ENCODE measurements at places on chromosomes 4 and X. TPM values are rescaled to one million over a fixed set of nuclear protein-coding genes. Genes with fewer than 3 reads are reported as not detected.

DNA sequence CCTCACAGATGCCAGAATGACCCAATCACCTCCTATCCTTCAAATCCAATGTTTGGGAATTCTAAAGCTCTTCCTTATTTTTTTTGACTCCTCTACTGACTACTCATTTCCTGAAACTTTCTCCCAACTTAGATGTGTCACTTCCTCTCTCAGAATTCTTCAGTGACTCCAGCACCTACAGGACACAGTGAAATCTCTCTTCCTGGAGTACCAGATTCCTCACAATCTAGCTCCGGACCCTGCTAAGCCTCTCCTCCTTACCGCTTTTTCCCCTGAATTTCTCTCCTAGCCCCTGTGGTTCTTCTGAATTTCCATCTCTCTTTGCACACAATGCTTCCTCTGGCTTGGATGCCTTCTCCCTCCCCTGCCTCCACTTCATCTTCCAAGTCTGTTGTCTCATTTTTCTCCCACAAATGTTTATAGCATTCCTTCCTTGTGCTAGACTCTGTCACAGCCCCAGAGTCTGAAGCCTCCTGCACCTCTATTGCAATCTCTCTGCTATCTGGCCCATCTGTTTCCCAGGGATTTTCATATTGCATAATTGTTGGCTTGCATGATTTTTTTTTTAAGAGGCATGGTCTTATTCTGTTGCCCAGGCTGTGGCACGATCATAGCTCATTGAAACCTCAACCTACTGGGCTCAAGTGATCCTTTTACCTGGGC is 80.1 kb downstream of the ANAPC4 start:
- no peak for DNase-seq

- no peak for DNase-seq
Observed at GRCh38 chr4:25702848-25703247, 47.2 kb downstream of the SLC34A2 start.

The ADGRG2 gene
- 0.43 TPM for total RNA-seq

DNA sequence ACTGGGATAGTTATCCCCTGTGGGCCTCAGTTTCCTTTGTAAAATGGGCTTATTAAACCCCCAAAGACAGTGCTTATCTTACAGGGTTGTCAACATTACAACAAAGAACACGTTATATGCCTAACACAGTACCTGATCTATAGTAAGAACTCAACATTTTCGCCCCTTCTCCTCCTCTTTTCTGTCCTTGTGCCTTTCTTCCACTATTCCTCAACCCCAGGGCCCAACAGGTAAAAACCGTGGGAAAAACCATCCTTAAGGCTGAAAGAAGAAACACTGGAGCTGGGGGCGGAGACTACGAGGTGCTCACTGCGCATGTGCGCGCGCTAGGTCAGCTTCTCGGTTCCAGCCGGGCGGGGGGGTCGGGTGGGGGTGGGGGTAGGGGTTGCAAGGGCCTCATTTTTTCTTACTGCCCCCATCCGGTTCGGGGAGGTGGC is 426 bp upstream of the XIAP start:
- DNase-seq, result no peak

DNA sequence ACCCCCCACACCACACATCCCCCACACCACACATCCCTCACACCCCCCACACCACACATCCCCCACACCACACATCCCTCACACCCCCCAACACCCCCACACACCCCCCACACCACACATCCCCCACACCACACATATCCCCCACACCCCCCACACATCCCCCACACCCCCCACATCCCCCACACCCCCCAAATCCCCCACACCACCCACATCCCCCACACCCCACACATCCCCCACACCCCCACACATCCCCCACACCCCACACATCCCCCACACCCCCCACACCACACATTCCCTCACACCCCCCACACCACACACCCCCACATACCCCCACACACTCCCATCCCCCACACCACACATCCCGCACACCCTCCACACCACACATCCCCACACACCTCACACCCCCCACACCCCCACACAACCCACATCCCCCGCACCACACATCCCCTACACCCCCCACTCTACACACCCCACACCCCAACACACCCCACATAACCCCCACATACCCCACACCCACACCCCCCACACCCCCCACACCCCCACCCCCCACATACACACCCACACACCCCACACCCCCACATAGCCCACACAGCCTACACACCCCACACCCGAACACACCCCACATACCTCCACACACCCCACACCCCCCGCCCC is 172.9 kb downstream of the DCLK2 start:
- DNase-seq, result no peak

DNA sequence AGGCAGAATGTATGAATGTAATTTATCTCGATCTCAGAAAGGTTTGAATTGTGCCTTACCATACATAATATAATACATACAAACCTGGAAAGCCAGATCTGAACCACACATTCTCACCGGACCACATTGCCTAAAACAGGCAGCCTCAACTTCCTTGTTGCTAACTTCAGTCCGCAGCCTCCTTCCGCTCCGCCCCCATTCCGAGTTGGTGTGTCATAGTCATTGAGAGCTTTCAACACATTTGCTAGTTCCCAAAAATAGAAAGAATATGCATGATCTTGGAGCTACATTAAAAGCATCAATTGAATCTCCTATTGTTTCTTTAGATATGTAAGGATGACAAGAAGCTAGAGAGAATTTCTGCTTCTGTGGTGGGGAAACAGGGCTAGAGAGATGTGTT is 127.2 kb downstream of the ARHGEF9 start:
- DNase-seq, result no peak

The RAB33B gene
- total RNA-seq, result 10.3 TPM

The RNF4 gene
- total RNA-seq, result 96.4 TPM

- DNase-seq, result peak; percentile 37
Observed at GRCh38 chr4:110514889-110515479, 39.0 kb downstream of the ENPEP start.

- no peak for DNase-seq
Observed at GRCh38 chrX:72271091-72271788, 5.8 kb downstream of the RPS4X start.

DNA sequence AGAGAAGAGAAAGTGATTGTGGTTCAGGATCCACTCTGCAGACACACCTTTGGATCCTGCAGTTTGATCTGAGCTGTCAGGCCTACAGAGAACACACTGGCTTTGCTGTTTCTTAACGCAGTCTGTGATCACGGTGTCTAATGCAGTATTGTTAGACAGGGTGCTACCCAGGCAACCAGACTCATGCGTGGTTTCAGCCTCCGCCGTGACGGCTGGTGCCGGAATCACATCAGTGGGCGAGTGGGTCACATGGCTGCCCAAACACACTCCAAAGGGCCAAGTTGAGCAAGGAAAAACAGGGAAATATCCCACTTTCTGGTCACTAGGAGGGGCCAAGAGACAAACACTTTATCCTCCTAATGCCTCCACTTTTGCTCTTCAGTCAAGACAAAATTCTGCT is 27.5 kb downstream of the CCDC149 start:
- no peak for DNase-seq

The WDR19 gene
- total RNA-seq, result 56.4 TPM

The GSPT2 gene
- 22.7 TPM for total RNA-seq

DNA sequence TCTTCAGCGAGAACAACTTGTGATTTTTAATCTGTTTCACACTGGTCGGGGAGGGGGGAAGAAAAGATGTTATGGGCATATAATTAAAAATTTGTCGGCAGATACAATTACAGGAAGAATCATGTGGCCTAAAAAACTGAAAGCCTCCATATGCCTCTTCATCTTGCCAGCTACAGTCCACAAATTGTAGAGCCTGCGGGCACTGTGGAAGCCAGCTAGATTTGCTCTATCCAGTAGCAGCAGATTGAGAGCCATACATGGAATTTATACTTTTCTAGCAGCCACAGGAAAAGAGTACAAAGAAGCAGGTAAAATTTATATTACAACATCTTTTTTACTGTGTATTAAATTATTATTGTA is 147.3 kb downstream of the TBL1X start:
- no peak for DNase-seq

- DNase-seq, result no peak
Observed at GRCh38 chrX:25204182-25204581, 188.4 kb upstream of the ARX start.

- DNase-seq, result no peak
Observed at GRCh38 chr4:89753601-89754066, 83.3 kb downstream of the SNCA start.

DNA sequence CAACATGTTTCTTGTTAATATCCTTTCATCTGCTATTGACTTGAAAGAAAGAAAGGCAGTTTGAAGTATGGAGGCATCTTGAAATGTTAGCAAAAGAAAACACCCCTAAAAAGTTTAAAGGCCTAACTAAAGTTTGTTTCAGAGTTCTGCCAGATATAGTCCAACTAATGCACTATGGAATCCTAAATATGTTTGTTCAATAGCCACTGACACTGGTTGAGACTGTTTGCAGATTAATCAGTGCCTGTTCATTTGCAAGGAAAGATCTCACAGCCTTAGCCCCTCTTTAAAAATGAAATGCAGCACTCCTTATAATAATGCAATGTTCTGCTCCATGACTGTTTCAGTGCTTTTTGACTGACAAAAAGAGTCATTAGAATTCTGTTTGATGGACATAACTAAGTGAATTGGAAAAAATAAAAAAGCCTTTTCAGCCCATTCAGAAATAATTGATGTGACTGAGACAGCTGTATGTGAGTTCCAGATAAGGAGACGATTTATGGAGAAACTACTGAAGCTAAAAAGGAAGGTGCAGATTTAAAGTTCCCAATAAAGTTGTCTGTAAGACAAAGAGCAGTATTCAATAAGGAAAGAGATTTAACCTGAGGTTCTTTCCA is 192.0 kb downstream of the PCDH7 start:
- DNase-seq, result no peak

DNA sequence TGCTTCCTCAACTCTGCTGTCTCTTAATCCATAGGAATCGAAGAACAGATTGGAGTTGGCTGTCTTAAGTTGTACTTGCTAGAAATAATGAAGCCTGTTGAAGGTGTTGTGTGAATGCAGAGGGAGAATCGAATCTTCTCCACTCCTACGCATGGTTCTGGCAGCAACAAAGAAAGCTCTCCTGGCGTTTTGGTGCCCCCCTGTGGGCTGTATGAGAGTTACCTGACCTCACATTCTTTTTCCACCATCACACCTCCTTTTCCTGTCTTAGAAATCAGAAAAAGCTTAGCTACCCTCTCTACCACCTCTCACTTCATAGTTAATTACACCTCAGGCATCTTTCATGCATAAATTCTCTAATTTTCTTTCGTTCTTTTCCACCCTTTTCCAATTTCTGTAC is 16.3 kb downstream of the KLF8 start:
- DNase-seq, result peak; percentile 60

- no peak for DNase-seq
Observed at GRCh38 chrX:134600714-134601113, 57.6 kb downstream of the PLAC1 start.

The IL2 gene
- total RNA-seq, result not detected

GRCh38 chrX:111634823-111635729 is 45.9 kb upstream of the ALG13 start:
- DNase-seq, result no peak

The ZFP42 gene
- total RNA-seq, result 36.4 TPM

The RAB39B gene
- 8.7 TPM for total RNA-seq

DNA sequence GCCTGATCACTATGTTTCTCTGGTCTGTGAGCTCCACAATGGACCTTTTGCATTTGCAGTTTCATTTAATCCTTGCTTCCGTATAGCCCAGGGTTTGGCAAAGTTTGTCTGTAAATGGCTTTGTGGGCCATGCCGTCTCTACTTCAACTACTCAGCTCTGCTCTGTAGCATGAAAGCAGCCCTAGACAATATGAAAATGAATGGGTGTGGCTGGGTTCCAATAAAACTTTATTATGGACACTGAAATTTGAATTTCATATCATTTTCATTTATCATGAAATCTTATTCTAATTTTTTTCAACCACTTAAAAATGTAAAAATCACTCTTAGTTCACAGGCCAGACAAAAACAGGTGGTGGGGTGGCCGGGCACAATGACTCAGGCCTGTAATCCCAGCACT is 41.5 kb downstream of the ACE2 start:
- DNase-seq, result no peak

The HTRA3 gene
- 2.3 TPM for total RNA-seq

DNA sequence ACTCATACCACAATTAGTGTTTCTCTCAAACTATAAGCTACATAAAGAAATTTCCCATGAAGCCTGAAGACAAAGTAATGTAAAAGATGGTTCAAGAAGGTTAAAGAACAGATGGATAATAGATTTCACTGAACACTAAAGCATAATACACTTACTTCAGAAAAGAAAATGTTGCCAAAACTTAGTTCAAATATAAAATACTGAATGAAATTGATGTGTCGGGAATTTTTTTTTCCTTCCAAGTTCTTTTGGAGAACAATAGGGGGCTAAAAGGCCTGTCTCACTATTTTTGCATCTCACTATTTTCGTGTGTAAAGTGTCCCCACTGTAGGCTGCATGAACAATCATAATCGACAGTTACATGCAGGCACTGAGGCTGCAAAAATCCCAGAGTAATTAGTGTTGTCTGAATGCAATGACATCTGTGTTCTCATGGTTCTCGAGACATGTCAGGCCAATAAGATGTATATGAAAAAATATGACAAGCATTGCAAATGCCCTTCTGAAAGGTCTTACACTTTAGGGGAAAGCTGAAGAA is 11.9 kb upstream of the MAB21L2 start:
- no peak for DNase-seq

DNA sequence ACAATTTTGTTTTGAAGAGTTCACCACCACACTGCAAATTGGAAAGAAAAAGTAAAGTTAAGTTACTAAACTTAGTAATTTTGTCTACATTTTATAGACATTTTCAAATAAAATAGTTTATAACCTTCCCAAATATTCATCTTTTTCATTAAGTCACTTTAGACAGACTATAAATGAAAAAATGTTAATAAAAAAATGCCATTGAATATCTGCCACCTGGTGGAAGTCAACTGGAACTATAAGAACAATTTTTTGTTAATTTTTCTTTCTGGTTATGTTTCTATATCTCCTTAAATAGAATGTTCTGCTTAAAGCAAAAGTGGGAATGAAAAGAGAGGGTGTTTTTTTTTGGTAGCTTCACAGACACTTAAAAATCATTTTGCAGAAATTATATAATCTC is 534.4 kb upstream of the PCDH10 start:
- DNase-seq, result no peak

DNA sequence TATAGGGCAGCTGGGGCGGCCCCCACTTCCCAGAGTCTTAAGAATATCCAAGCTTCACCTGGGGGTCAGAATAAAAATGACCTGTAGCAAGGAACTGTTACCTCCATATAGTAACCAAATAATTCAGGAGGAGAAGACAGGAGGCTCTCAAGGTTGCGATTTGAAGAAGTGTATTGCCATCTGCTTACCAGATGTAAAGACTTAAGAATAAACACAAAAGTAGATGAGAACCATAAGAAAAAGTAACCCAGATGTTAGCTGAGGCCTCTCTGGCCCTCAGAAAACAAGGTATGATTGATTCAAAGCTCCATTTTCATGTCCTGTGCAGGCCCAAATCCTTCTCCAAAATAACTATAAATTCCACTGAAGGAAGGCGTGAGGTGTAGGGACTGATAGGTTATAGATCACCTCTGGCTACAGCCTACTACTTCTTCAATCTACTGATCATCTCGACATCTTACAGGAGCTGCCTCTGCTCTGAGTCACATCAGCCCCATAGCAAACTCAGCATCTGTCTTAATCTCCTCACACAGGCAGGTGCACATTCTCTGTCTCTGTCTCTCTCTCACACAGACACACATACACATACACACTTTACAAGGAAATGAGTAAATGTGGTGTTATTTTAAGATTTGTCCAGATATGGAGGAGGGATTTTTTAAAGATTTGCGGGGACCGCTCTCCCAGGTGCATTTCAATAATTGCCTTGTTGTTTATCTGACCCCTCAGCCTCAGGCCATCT is 193.9 kb upstream of the EDNRA start:
- DNase-seq, result no peak

The TRIM75 gene
- not detected for total RNA-seq

The BEND2 gene
- not detected for total RNA-seq

- DNase-seq, result no peak
Observed at GRCh38 chr4:101792056-101792590, 1.6 kb downstream of the BANK1 start.

All from neural progenitor cell (in vitro differentiated cells).